Fibroblast of skin of back (primary cell): ENCODE measurements at places on chromosomes 7 and 10.
A peak's percentile ranks its signal among the peaks of the same experiment; 100 is the strongest.

GRCh38 chr10:67668448-67668847 is 27.5 kb downstream of the CTNNA3 start:
- DNase-seq: peak; percentile 73

- DNase-seq: peak; percentile 25
These were observed 84.5 kb downstream of the SRPK2 start for GRCh38 chr7:105304040-105304895.

- no peak for DNase-seq
These were observed 9.7 kb upstream of the VSIR start for GRCh38 chr10:71782917-71783490.

DNA sequence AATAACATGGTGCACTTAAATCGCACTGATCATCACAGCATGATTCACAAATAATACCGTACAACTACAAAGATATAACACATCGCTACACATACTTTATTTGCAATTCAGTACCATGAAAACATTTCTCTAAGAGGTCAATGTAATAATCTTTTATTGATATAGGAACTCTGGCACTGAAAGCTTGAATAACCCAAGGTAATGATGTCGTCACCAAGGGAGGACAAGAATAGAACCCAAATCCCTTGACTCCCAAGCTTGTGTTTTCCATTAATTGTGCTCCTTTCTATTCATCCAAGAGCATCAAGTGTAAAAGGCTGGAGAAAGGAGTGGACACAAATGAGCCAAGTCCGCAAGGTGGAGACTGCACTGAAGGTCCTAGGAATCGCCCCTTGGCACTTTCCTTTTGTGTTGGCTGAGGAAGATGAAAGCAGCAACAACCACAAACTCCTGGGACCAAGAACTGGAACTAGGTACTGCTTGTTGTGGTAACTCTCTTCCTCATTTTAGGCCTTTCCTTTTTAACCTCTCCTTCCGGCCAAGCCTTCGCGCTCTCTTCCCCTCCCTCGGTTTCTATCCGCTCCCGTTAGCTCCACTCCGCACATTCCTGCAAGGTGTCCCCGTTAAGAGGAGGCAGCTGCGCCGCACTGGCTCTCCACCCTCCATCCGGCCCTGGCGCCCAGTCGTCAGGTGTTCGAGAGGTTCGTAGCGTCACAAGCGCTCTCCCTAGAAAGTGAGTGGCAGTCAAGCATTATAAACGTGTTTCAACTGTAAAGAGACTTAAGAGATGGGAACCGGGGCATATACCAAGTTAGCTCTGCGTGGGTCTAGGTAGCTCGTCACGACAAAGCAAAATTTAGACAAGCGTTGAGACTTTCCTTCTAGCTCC is 1.0 kb upstream of the CBLL1 start:
- no peak for DNase-seq

DNA sequence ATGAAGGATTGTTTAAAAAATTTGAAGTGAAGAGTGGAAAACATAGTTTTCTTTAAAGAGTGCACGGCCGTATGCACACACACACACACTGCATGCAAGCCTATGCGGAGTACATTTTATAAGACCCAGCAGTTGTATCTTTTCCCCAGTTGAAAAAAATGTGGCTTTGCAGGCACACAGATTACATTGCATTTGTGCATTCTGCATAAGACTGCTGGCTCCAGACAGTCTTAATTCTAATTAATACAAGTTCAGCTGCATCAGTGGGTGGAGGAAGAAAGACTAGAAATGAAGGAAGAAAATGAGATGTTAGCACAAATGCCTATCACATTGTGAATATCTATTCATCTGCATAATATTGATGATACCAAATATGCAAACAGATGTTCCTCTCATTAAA is 79.6 kb downstream of the FAM204A start:
- no peak for DNase-seq

GRCh38 chr7:42699380-42700178 is 212.3 kb downstream of the C7orf25 start:
- no peak for DNase-seq

GRCh38 chr7:33761449-33762080 is 143.8 kb upstream of the BMPER start:
- peak; percentile 81 for DNase-seq

- DNase-seq: no peak
These were observed 131.3 kb upstream of the DPP6 start for GRCh38 chr7:153920897-153921296.

DNA sequence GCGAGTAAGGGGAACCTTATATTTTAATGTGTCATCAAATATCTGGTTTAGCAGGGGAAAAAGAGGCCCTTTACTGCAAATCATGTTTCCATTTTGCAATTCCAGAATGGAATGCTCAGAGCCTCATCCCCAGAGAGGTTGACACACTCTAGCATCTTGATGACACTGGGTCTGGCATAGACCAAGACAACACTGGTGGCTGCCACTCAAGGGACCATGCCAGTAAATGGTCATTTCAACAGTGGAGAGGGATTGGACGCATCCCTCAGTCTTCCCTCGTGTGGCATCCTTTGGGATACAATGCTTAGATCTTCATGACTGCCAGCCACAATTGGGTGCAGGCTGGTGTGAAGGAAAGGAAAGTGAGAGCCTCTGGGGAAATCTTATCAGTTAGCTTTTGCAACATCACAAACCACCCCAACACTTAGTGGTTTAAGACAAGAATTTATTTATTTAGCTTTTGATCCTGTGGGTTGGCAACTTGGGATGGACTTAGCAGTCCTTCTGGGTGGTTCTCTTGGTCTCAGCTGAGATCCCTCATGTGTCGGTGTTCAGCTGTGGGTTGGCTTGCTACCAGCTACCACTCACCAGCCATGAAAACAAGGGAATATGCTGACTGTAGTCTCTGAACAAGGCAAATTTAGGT is 21.6 kb downstream of the TACC2 start:
- no peak for DNase-seq

DNA sequence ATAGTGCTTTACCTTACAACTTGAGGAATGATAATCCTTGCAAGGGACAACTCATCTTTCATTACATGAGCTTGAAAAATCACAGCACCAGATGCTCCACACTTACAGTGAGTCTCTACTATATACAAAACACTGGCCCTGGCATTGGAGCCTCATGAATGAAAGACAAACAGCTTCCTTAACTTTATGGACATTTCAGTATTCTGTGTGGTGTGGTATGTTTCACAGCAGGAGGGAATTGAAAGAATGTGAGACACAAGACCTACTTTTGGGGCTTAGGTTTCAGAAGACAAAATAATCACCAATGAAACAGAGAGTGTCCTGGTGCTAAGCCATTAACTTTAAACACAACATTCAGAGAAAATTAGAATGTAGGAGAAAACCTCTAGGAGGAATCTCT is 1249.6 kb downstream of the XPNPEP1 start:
- no peak for DNase-seq

DNA sequence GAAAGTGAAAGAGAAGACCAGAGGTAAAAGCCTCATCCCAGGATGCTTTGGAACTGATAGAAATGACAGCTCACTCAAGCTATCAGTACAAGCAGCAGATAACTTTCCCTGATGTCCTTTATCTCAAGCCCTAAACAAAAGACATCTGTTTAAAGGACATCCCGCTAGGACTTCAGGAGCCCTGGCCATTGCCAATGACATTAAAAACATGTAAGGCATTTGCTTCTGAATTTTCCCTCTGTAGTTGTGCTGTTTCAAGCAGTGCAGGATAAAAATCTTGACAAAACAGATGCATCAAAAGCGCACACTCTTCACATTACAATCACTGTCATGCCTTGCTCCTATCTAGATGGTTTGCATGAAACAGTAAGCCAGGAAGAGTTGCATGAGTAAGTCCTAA is 159.8 kb downstream of the AOAH start:
- no peak for DNase-seq

- no peak for DNase-seq
These were observed 22.0 kb upstream of the LIPF start for GRCh38 chr10:88642209-88642608.

DNA sequence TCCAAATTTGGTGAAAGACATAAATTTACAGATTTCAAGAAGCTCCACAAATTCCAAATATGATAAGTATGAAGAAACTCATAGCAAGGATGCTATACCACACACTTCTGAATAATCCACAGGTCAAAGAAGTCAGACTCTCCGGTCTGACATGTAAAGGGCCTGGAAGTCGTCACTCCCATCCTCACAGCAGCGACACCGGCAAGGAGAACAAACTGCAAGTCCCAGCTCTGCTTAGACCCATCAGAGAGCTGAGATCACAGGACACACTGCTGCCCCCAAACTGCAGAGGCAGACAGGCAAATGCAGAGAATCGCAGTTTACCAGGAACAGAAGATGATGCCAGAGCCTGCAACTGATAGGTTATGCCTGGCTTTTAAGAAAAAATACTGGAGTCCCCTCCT is 62.0 kb downstream of the AMZ1 start:
- DNase-seq: peak; percentile 57

DNA sequence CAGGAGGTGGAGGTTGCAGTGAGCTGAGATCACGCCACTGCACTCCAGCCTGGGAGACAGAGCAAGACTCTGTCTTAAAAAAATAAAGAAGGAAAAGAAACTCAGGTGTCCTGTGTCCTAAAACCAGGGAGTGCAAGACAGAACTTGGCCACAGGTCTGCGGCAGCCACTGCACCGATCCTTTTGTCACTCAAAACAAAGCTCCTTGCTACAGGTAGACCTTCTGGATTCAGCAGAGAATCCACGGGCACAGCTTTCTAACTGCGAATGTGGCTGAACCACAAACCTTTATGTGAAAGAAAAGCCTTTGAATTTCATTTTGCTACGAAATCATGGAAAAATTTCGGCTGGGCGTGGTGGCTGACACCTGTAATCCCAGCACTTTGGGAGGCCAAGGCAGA is 634.9 kb downstream of the CALN1 start:
- no peak for DNase-seq

- DNase-seq: peak; percentile 100
These were observed 122.6 kb downstream of the INHBA start for GRCh38 chr7:41579961-41580935.

GRCh38 chr10:514137-514671 is 175.3 kb downstream of the DIP2C start:
- DNase-seq: no peak

- DNase-seq: no peak
These were observed 59.9 kb downstream of the MRPL32 start for GRCh38 chr7:42991913-42992591.

- no peak for DNase-seq
These were observed 41.0 kb downstream of the ZEB1 start for GRCh38 chr10:31359979-31360378.

GRCh38 chr10:43824934-43825333 is 176.3 kb upstream of the ZNF32 start:
- DNase-seq: no peak

- no peak for DNase-seq
These were observed 270.6 kb downstream of the TWIST1 start for GRCh38 chr7:18846765-18847215.

GRCh38 chr7:78114993-78115392 is 316.4 kb downstream of the PHTF2 start:
- DNase-seq: no peak

DNA sequence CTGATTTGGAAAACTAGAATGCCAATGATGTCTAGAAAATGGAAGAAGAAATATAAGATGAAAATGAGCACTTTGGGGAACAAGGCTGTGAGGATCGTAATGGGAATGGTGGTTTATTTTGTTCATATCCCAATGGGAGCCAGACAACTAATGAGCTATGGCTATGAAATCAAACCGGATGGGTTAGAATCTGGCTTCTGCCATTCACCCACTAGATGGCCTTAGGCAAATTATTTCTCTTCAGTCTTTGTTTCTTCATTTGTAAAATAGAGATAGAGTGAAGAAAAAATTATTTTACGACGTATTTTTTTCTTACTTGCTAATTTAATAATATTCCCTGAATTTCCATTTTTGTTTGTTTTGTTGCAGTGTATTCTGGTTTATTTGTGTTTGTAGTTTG is 572.1 kb upstream of the IGFBP3 start:
- no peak for DNase-seq

- peak; percentile 58 for DNase-seq
These were observed 53.3 kb downstream of the C7orf25 start for GRCh38 chr7:42858570-42858969.

- no peak for DNase-seq
These were observed 257.8 kb downstream of the SNX10 start for GRCh38 chr7:26549281-26549944.

GRCh38 chr10:91907033-91907594 is 2.2 kb downstream of the FGFBP3 start:
- no peak for DNase-seq

- DNase-seq: no peak
These were observed 47.9 kb downstream of the IGF2BP3 start for GRCh38 chr7:23422384-23422783.

DNA sequence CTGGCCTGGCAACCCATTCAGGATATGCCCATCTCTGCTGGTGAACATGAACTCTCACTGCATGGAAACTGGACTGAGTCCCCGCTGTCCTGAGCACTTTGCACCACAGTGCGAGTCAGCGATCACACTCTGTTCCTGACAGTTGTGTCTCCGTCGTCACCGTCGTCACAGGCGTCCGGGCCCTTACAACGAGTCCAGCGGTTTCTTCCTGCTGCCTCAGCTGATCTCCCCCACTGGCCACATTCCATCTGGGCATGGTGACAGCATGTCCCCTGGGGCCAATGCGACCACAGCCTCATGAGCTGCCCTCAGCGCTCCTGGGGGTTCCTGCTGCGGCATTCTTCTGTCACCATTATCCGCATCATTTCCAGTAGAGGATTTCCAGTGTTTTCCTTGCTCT is 76.8 kb upstream of the KLF6 start:
- peak; percentile 73 for DNase-seq

DNA sequence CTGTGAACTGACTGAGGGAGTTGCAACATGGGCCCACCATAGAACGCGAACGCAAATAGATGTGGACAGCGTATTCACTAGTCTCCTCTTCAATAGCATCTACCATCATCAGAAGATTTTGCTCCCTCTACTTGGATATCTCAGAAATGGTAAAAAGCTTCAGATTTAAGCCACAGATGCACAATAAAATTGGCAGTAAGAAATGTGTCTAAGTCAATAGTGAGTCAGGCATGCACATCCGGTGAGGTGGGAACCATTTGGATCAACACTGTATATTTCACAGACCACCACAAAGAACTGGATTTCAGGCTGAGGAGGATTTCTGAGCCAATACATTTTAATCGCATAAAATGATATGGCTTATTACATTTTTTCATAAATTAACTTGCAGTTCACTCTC is 111.5 kb upstream of the ADAM12 start:
- DNase-seq: peak; percentile 22

DNA sequence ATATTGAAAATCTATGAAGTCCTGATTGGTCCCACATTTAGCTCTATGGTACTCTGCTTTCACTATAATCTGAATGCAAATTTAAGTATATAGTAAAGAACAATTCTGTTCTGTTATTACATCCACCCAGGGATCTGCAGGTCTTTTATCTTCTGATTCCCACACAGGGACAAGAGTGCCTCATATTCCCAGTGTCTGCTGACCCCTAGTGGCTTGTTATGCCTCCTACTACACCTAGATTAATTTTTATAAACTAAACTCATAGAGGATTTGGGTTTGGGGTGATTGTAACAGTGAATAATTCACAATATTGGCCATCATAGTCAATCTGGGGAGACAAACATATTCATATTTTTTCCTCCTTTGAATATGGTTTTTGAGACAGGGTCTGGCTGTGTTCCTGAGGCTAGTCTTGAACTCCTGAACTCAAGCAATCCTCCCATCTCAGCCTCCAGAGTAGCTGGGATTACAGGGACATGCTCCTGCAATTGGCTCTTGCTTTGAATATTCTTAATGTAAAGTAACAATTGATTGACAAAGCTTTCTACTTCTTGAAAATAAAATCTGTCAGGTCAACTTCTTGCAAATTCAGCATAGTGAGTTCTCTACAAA is 282.1 kb downstream of the KCND2 start:
- peak; percentile 56 for DNase-seq

- DNase-seq: peak; percentile 76
These were observed 442 bp upstream of the LZTS2 start for GRCh38 chr10:100998991-100999741.
